Muscle of leg (tissue), 16 donors: ENCODE measurements at places on chromosomes 13 and 19. TPM values are rescaled to one million over a fixed set of nuclear protein-coding genes. Genes with fewer than 3 reads are reported as not detected.

PABPC3 gene
- 0.09 TPM for total RNA-seq

IQCN gene
- 1.5 TPM for total RNA-seq

DNA sequence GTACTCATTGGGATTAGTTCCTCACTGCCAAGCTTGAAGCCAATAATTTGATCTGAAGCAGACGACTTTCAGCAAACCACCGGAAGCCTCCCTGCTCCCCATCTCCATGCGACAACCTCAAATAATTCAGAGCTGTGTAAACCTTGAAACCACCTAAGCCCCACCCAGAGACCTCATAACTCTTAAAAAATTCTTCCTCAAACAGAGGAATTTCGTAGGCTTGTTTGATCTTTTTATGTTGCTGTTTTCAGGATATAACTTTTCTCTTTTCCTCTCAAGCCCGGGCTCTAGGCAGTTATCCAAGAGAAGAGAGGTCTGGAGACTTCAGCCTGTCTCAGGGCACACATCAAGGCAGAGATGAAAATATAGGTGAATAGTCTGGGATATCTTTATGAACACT lies 311.6 kb downstream of the KCNRG start:
- DNase-seq, result peak; percentile 73

PLVAP gene
- 23.1 TPM for total RNA-seq

DNA sequence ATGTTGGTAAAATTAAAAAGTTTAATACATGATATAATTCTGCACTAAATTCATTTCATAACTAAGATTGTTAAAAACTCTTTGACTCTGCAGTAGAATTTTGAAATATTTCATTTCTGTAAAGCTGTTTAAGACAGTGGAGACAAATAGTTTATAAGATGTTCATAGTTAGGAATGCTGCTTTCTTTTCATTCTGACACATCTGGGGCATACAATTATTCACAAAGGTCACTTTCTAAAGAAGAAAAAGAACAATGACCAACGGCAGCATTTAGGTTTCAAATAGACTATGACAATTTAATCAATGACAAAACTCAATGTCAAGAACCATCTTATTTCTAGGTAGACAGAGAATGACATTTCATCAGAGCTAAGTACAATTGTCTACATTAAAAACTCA lies 1422.1 kb downstream of the PCDH9 start:
- no peak for DNase-seq

DNA sequence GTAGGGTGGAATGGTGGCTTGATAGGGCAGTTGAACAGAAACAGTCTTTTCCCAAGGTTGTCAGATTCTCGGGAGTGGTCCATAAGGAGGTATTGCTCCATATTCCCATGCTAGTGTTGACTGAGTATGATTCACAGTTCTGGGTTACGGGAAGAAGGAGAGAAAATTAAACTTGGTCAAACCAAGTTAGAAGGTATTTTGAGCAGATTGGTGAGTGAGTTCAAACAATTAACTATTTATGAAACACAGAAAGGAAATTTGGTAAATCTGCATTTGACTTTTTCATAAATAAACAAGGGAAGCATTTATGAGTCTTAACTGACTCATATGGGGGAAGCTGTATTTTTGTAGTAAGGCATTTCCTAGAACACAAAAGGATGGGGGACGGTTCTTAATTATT lies 2419.4 kb downstream of the PCDH9 start:
- DNase-seq, result no peak

DNA sequence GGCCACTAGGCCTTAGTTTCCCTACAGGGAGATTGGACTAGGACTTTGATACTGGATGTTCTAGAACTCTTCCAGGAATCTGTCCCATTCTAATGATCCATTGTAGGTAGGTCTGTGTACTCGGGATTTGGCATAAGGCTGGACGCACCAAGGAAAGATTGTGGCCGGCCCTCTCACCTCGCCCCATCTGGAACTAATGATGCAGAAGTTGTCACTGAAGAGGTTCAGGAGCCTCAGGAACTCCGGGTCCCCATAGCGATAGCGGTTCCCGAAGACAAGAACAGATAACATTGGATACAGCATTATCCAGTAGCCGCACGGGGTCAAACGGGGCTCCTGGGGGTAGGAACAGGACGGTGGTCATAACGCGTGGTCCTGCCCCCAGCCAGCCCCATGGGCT lies 11.2 kb downstream of the EGLN2 start:
- no peak for DNase-seq

ZNF135 gene
- total RNA-seq, result 11.7 TPM

GRCh38 chr19:57566396-57567265 lies 7.0 kb upstream of the ZNF550 start:
- peak; percentile 15 for DNase-seq

- no peak for DNase-seq
Observed at GRCh38 chr13:112985803-112986408, 16.9 kb downstream of the MCF2L start.
